ENCODE measurements at places on chromosomes 2 and 18.
A peak's percentile ranks its signal among the peaks of the same experiment; 100 is the strongest.

DNA sequence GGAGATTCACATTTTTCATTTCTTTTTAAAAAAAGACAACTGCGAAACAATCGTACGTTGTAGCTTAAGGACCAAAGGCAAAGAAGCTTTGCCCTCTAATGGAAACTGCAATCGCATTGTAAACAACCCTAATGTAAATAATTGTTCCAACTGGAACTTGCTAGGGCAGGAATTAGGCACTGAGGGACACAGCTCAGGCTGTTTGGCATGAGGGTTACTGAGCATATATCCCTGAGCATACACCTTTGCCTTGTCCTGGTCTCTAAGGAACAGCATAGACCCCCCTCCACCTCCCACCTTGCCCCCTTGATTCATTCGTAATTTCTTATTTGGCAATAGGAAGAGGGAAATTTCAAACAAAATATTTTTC is 396.4 kb downstream of the LNPK start:
- no peak for DNase-seq

DNA sequence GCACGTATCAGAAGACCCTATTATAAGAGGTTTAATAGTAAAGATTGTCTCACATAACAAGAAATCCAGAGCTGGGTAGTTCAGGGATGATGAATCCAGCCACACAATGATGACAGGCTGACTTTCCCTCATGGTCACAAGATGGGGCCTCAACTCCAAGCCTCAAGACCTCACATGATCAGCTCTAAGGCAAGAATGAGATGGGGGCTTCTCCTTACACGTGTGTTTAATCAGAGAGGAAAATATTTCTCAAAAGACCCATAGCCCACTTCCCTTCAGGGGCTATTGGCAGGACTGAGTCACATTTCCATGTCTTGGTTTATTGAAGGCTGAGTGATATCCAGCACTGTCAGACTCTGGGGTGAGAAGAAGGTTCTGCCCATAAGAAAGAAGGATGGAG is 100.2 kb upstream of the FOSL2 start:
- DNase-seq: peak; percentile 85

DNA sequence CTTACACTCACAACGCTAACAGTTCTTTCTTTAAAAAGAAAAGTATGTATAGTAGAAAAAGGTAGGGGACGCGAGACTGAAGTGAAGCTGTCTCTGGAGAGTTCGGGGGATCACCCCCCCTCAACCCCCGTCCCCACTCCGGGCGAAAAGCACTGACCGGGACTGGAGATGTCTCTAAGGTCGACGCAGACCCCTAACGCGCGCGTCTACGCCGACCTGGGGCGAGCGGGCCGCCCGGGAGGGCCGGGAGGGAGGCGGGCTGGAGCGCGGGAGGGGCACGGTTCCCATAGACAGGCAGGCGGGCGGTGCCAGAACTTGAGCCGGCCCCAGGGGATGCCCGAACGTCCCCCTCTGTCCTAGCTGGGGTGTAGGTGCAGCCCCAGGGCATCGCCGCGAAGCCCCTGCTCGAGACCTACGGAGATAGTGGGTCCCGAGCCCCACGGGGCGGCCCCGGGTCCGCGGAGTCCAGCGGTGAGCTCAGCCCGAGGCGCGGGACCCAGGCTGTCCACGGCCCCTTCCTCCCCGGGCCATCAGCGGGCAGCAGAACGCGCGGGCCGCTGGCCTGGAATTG is 82.2 kb downstream of the CHRNA1 start:
- peak; percentile 34 for DNase-seq

GRCh38 chr2:23425885-23426262 is 40.9 kb downstream of the KLHL29 start:
- no peak for DNase-seq

DNA sequence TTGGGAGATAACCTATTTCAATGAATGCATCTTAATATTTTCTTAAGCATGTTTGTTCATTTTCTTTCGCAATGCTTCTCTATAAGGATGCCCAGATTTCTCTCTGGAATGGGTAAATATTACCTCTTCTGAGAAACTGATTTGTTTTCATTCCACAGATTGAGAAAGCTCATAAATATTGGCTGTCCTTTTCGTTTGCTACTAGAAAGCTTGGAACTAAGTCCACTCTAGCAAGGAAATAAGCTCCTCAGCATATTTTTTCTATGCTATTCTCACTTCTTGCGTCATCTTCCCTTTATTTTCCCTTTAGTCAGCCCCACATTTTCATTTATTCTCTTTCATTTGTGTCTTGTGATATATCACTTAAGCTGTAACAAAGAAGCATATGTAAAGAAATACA is 76.3 kb downstream of the ANTXR1 start:
- DNase-seq: peak; percentile 50

- no peak for DNase-seq
Measured at GRCh38 chr18:13320096-13320495, 101.5 kb downstream of the LDLRAD4 start.

GRCh38 chr2:62570861-62571698 is 65.1 kb upstream of the TMEM17 start:
- DNase-seq: no peak

- DNase-seq: peak; percentile 45
Measured at GRCh38 chr18:9366126-9366714, 31.6 kb downstream of the TWSG1 start.
